Stimulated activated CD4-positive, alpha-beta T cell treated with anti-CD3 and anti-CD28 coated beads, Interleukin-1b, Interleukin-23, amount 100 ng/mL, for 1 hour (primary cell): ENCODE measurements at places on chromosomes 12 and 14.

GRCh38 chr12:103783744-103784664 lies 57.0 kb downstream of the NT5DC3 start:
- no peak for DNase-seq

DNA sequence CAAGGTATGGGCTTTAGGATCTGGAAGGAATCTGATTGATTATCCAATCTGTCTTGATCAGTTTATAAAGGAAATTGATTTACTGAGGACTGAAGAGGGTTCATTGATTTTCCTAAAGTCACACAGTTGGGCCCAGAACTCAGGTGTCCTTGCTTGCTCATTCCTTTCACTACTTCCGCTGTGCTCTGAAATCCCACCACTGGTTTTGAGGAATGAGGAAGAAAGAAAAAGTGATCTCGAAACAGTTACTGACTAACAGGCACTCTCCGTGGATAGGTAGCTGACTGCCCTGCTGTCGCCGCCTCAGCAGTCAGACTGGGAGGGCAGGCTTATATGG lies at the start of gene FITM1:
TSS of gene FITM1 (plus strand) at position 280 of the 337 bp plus-strand sequence. CDS start 905 bp downstream, outside the sequence.
- DNase-seq, result no peak

GRCh38 chr12:47617476-47617875 lies 88.4 kb downstream of the RPAP3 start:
- no peak for DNase-seq

- no peak for DNase-seq
Observed at GRCh38 chr14:39368261-39368959, 63.8 kb downstream of the FBXO33 start.

DNA sequence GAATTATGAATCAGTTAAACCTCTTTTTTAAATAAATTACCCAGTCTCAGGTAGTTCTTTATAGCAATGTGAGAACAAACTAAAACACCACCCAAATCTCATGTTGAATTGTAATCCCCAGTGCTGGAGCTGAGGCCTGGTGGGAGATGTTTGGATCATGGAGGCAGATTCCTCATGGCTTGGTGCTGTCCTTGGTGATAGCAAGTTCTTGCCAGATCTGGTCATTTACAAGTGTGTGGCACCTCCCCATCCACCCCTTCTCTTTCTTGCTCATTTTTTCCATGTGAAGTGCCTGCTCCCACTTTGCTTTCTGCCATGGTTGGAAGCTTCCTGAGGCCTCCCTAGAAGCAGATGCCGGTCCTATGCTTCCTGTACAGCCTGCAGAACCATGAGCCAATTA lies 102.1 kb upstream of the ANO4 start:
- DNase-seq, result no peak

- no peak for DNase-seq
Observed at GRCh38 chr12:107091989-107092641, 1.2 kb downstream of the CRY1 start.

- no peak for DNase-seq
Observed at GRCh38 chr12:12051668-12052067, 19.1 kb upstream of the BCL2L14 start.

GRCh38 chr14:76882651-76883050 lies 56.4 kb downstream of the LRRC74A start:
- no peak for DNase-seq

DNA sequence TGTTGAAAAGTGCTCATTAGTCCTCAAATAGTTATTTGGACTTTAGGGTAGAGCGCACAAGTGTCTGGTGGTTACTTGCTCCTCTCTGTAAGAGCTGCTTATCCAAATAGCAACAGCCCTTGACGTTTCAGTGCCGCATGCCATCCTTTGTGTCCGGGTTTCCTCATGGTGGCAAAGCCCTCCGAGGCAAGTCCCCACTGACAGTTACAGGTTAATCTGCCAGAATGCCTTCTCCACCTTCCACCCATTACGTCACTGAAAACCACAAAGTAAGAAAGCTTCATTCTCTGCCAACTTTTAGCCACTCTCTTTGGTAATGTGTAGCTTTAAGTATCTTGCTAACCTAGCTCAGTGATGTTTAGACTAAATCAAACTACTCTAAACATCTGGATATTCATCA lies 78.6 kb downstream of the POLR3B start:
- no peak for DNase-seq

- DNase-seq, result no peak
Observed at GRCh38 chr12:65200007-65200665, 30.8 kb downstream of the LEMD3 start.

- DNase-seq, result no peak
Observed at GRCh38 chr12:12511021-12511783, 51.5 kb downstream of the DUSP16 start.

GRCh38 chr12:106234449-106234848 lies 13.4 kb downstream of the CKAP4 start:
- no peak for DNase-seq

GRCh38 chr12:39920222-39920621 lies 185.7 kb downstream of the SLC2A13 start:
- DNase-seq, result no peak

DNA sequence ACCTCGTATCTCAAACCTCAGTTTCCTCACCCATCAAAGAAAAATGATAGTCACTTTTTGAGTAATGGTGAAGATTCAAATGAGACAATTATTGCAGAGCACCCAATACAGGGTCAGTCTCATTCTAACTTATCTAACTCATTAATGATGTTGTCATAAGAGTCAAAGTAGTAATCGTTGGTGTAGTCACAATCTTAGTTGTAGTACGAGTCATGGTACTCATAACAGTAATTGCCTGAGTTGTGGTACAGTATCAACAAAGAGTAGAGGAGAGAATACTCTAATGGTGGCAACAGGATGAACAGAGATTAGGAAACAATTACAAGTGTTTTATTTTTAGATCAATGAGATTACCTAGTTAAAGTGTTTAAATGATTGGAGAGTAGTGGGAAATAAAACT lies 93.6 kb upstream of the TMTC2 start:
- DNase-seq, result no peak

DNA sequence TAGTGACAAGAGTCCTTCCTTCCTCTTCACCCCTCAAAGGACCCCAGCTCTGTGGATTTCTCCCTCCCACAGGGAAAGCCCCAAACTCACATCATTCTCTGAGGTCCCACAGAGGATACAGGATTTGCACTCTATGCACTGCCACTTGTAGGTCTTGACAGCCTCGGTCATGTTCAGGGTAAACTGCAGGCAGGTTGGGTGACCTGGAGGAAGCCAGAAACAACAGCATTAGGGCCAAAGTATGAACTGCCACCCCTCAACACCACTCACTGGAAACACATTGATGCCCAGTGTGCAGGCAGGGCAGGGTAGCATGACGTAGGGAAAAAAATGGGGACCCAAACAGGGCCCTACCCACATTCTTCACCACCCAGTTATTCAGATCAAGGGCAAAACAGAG lies 264.4 kb downstream of the DPF3 start:
- DNase-seq, result no peak

- DNase-seq, result no peak
Observed at GRCh38 chr12:56933826-56934625, at the start of gene SDR9C7. SDR9C7 (minus strand) TSS chr12:56934408; CDS start chr12:56934261, 147 bp downstream.

DNA sequence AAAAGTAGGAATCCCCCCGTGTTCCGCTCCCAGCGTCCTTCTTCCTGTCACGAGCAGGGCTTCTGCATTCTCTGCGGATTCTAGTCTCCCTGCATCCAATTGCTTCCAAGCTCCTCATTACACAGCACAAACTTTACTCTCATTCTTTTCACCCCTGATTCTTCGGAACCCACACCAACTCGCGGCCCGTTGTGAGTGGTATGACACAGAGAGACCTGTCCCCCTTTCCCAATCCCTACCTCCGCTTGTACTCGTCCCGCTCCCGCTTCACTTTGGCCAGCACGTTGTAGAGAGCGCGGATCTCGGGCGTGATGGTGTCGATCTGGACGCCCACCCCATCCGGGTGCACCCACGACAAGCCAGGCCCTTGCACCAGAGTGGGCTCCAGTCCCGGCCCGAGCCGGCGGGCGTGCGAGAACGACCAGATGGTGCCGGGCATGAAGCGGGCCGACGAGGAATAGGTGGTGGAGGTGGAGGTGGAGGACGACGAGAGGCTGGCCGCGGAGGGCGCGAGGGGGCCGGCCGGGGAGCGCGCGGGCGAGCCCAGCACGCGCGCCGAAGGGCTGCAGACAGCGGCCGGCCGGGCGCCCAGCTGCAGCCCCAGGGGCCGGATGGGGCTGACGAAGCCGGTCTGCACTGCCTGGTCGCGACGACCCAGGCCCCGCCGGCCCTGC lies 687 bp downstream of the IFFO1 start:
- DNase-seq, result no peak

DNA sequence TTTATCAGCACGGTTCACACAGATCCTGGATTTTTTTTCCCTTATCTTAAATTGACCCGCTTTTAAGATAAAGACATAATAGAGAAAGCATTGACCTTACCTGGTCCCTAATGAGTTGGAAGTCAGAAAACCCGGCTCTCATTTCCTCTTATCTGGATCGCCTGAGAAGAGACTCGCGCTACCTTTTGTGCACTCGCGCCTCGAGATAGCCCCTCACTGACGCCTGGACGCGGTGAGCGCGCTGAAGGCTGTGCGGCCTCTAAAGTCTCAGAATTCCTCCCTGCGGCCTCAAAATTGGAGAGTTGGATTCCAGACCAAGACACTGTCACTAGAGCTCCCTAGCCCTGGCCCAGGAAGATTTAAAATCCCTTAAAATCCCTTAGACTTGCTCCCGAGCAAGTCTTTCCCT lies 7.0 kb downstream of the NKX2-1 start:
- no peak for DNase-seq
